Trophoblast cell (in vitro differentiated cells and primary cell): ENCODE measurements at places on chromosomes 5 and 9.

DNA sequence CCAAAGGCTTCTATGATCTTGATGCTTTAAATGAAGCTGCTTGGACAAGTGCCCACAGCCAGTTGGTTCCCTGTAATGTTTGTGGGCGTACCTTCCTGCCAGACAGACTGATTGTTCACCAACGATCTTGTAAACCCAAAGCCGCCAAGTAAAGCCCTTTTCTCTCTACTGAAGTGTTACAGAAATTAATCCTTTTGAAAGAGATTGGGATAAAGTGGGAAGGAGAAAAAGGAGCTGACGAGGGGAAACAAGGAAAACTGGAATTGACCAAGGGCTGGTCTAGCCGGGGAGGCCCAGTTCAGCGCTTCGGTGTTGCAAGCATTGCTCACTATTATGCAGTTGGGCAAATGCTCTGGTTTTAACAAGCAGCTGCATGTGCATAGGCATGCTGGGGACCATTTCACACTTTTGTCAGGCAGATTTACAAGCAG lies 53.2 kb downstream of the ZNF474 start:
- peak; percentile 35 for DNase-seq

DNA sequence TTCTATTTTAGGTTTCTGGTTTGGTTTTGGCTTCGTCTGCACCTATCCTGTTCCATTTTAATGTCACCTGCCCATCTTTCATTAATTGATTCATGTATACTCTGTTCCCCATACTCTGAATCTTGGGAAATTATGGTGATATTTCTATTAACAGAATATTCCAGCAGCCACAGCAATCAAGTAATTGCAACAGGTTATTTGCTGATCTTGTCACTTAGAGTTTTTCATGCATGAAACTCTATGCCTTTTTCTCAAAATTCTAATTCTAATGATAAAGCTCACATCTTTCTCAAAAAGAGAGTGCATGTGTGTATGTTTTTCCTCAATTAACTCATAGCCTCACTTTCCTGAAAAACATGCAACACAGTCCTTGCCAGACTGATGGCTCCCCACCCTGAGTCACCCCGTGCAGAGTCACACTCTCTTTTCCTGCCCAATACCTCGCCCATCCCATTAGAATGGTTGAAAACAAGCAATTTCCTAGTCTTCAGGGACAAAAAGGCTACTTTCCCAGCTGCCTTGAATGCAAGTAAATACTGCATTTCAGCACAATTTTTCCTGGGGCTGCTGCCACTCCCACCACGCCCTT lies 15.6 kb downstream of the GFRA3 start:
- DNase-seq, result no peak

DNA sequence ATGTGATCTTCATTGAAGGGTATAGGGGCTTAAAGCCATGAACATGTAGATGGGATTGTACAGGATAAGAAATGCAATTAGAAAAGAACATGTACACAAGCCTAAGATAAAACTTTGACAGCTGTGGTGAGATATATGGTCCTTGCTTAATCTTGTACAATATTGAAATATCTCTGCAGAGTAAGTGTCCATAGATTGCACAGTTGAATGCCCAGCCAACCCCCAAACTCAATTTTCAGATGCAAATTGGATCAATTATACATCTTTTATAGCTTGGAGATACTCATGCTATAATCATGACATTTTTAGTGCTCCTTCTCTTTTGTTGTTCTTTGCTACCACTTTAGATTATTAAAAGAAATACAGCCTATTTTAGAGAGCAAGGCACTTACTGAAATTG lies 59.5 kb upstream of the CHSY3 start:
- no peak for DNase-seq

DNA sequence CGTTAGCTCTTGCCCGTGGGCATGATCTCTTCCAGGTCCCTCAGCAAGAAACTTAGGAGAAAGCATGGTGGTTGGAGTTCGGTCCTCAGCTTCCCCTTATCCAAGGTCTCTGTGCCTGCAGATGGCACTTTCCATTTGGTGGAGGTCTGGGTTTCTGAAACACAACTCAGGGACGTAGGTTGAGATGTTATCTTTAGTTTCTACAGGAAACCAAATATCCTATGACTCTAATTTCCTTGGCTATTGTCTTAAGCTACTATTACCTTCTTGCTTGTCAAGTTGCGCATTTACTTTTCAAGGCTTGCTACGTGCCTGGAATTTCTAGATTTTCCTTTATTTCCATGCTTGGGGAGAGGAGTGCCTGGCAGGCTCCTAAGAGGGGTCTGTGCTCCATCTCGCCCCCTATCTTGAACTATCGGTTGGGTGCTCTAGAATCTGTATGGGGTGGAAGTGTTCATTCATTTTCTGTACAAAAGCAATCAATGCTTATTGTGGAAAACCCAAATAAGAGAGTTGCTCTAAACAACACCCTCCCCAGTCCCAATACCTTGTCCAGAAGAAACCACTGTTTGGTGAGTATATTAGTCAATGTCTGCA lies 32.9 kb upstream of the KCNIP1 start:
- DNase-seq, result no peak

GRCh38 chr9:104861397-104861796 lies 66.6 kb downstream of the ABCA1 start:
- DNase-seq, result no peak

DNA sequence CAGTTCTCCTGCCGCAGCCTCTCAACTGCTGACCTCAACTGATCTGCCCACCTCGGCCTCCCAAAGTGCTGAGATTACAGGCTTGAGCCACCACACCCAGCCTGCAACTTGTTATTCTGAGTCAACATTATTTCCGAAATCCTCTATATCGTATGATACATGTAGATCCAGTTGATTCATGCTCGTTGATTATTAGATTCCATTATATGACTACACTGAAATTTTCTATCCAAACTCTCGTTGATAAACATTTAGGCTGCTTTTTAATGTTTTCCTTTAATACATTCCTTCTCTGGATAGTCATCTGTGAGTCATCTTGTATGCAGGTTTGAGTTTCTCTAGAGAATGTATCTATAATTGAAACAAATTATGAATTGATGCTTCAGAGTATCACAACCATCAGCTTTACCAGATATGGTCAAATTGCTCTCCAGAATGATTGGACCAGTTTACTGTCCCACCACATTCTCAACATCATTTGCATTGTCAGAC lies 4.1 kb downstream of the CDK7 start:
- DNase-seq, result peak; percentile 56

DNA sequence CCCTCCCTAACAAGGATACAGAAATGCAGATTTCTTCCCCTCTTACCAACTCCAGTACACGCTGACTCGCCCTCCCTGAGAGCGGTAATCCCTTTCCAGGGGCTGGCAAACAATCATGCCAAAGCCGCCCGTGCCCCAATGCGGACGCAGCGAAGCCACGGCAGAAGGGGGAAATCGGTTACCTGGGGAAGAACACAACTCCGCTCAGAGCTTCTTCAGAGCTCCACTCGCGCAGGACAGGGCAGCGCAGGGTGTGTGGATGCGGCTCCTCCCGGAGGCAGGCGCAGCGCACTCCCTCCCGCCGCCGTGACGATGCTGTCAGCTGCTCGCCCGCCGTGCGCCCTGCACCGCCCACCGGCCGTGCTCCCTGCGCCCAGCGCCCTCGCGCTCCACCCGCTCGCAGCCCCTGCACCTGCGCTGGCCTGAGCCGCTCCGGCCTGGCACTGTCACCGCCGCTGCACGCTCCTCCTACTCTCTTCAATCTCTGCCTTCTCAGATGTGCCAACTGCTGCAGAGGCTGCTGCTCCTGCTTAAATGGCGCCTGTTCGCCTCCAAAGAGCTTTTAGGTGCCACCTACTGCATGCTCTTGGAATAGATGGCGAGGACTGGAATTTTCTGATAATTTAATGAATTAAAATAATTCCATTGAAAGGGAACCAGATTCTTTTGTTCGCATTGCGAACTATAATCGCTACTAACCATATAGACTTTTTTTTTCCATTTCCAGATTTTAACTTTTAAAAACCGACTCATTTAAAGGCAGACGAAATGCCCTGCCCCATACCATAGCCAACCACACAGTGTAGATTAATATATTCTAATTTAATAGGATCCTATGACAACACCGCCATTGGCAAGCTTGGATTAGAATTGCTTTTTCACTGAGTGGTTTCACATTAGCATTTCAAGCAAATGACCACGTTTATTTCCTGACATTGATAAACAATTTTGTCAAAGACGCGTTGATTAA lies at the start of gene DIRAS2:
Gene DIRAS2 (minus strand): TSS at position 255 of the 970 bp plus-strand sequence. CDS start 28,997 bp downstream, outside the sequence.
- peak; percentile 56 for DNase-seq

DNA sequence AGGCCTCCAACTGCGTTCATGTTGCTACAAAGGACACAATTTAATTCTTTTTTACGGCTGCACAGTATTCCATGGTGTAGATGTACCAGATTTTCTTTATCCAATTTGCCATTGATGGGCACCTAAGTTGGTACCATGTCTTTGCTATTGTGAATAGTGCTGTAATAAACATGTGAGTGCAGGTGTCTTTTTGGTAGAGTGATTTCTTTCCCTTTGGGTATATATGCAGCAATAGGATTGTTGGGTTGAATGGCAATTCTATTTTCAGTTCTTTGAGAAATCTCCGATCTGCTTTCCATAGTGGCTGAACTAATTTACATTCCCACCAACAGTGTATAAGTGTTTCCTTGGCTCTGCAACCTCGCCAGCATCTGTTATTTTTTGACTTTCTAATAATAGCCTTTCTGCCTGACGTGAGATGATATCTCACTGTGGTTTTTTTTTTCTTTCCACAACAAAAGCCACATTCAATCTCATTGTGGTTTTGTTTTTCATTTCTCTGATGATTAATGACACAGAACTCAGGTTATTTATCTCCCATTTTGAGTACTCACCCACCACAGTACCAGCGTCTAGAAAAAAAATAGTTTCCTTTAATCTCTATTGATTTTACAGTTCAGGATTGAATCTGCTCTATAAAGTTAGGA lies 21.9 kb downstream of the ARRDC3 start:
- DNase-seq, result no peak

GRCh38 chr5:135508496-135509005 lies 27.2 kb downstream of the NEUROG1 start:
- no peak for DNase-seq

DNA sequence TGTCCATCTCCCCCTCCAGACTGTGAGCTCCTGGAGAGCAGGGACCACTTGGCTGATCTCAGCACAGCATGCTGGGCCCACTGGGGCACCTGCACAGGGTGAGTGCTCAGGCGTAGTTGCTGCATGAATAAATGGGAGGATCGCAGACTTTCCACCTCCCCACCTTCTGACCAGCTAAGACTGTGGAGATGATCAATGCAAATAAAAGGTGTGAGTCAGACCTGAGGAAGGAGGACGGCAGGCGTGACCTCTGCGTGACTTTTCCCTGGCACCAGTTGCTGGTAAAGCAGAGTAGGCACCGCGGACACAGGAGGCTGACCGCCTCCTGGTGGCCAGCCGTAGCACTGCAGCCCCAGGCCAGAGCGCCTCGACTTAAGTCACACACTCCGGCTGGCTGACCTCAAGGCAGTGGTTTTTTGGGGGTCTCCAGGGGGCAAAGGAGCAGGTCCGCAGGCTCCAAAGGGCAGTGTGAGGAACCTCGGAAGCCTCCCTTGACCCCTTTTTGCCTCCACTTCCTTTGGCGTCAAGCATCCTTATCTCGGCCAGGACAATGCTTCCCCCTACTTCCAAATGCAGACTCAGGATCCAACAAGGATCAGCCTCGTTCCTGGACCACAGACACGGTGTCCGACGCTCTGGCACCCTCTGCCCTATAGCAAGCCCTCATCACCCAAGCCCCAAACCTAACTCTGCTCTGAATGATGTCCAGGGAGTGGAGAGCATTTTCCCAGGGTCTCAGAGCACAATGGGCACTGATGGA lies 12.7 kb upstream of the TDRD7 start:
- DNase-seq, result peak; percentile 68

GRCh38 chr5:28810751-28811136 lies 1772.4 kb upstream of the CDH9 start:
- DNase-seq, result no peak

DNA sequence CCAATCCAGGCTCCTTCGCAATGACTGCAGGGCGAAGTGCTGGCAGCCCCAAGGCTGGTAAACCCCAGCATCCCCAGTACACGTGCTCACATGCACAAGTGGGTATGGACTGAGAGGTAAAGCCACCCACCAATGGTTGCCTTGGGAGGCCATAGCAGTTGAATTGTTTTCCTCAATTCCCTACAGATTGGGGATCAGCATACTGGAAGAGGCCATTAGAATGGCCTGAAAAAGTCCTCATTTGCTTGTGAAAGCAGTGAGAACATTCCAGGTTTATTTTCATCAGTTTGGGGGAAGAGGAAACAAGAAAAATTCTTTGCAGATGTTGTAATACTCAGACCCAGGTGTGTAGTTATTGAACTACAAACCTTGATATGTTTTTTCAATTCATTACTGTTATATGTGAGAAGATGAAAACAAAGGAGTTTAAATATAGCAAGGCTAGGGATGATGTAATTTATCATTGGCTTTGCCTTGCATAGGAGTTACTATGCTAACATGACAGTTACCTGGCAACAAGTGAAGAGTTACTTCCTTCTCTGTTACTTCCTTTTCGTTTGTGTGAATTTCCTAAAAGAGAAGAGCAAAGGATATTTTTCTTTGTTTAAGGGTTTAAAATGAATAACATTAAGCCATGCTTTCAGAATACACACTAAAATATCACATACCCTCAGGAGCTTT lies 36.4 kb downstream of the MTMR12 start:
- DNase-seq, result no peak

DNA sequence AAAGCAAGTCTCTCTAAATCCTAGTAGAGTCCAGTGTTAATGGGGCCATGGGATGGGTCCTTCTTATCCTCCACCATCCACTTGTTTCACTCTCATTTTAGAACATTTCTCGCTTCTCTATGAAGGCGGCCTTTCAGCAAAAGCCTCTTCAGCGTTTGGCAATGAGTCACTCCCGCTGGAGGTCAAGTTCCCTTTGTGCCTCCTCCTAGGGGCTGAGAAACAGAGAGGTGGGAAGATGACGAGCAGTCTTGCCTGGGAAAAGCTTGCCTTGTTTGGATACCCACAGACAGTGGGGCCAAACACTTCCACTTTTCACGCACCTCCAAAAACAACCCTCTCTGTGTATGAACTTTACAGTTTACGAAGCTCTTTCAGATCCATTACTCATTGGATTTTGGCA lies 168.8 kb downstream of the GABBR2 start:
- no peak for DNase-seq

DNA sequence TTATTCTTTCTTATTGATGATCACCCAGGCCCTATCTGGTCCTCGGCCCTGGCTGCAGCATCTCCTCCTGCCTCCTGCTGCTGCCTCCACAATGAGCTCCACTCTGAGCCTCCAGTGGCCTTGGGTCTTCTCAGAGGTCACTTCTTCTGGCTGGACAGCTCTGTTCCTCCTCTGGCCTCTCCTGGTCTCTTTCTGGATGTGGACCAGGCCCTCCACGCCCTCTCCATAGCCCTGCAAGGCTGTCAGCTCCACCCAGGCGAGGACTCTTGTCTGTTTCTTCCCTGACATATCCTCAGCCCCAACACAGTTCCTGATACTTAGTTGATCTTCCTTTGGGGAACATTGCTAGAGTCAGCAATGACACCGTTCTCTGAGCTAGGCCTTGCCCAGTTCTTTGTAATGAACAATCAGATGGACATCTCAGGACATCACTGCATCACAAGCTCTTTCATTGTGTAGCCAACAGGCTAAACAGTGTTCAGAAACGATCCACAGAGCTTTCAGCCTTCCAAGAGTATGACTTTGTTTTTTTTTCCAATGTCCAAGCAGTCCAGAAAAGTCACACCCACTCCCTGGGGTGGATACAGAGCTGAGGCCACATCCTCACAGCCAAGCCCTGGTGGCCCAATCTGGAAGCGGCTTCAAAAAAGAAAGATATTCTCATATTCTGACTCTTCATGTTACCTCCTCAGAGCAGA lies 62.5 kb upstream of the DNAH5 start:
- no peak for DNase-seq
